ENCODE measurements at places on chromosomes 1 and 21. TPM values are rescaled to one million over a fixed set of nuclear protein-coding genes. Genes with fewer than 3 reads are reported as not detected.
A peak's percentile ranks its signal among the peaks of the same experiment; 100 is the strongest.

The ELF3 gene
- total RNA-seq: 0.56 TPM

The TNNT2 gene
- 1.4 TPM for total RNA-seq

The GPR52 gene
- 0.54 TPM for total RNA-seq

- H3K36me3 ChIP-seq: peaks cover 15% of the 10 kb centered on the region
- no peaks in the 10 kb centered on the region for H3K27me3 ChIP-seq
- DNase-seq: no peak
- H3K4me3 ChIP-seq: no peak overlapping the region
- H3K4me1 ChIP-seq: peaks cover 16% of the 10 kb centered on the region
Observed at GRCh38 chr1:235998812-235999211, 66.1 kb downstream of the NID1 start.

- DNase-seq: no peak
- peak overlapping the region; percentile 81 for H3K27ac ChIP-seq
- H3K27me3 ChIP-seq: no peaks in the 10 kb centered on the region
- H3K36me3 ChIP-seq: no peaks in the 10 kb centered on the region
Observed at GRCh38 chr1:115114308-115114707, 25.0 kb upstream of the TSPAN2 start.

DNA sequence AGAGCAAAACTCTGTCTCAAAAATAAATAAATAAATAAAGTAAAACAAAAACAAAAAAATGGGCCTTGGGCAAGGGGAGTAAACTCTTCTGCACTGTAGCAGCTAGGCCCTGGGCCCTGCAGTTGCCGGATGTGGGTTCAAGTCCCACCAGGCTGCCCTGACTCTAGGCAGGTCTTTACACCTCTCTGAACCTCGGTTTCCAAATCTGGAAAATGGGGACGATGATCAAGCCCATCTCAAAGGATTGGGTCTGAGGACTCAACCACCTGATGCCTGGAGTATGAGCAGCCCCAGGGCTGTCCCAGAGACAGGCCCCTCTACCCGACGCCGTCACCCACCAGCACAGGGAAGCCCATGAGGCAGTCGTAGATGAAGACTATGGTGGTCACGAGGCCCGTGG, 7.5 kb downstream of the GPR153 start:
- no peak overlapping the region for H3K27ac ChIP-seq
- peaks cover 2% of the 10 kb centered on the region for H3K4me1 ChIP-seq
- H3K4me3 ChIP-seq: no peak overlapping the region
- DNase-seq: no peak
- no peaks in the 10 kb centered on the region for H3K36me3 ChIP-seq

DNA sequence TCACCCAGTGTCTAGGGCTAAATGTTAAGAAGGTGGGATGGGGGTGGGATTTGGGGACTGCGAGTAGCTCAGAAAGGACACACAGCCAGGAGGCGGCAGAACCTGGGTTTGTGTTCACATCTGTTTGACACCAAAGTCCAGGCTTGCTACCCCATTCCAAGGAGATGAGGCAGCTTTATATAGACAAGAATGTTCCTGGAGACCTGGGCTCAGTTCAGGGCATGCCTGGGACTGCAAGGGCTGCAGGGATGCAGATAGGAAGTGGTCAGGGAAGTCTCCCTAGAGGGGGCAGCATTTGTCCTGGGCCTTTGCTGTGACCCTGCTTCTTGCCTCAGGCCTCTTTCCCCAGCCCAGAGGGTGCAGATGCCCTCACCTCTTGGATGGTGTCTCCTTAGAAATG, 16.3 kb downstream of the PADI3 start:
- peaks cover 6% of the 10 kb centered on the region for H3K27me3 ChIP-seq
- no peak overlapping the region for H3K27ac ChIP-seq
- H3K4me3 ChIP-seq: no peak overlapping the region
- H3K4me1 ChIP-seq: no peaks in the 10 kb centered on the region
- DNase-seq: no peak

GRCh38 chr1:22819361-22819760, 108.7 kb downstream of the EPHB2 start:
- H3K4me3 ChIP-seq: no peak overlapping the region
- H3K36me3 ChIP-seq: no peaks in the 10 kb centered on the region
- peaks cover 3% of the 10 kb centered on the region for H3K4me1 ChIP-seq
- no peaks in the 10 kb centered on the region for H3K27me3 ChIP-seq

Measured in osteocyte (in vitro differentiated cells).